Left forelimb (tissue), 1 donor: ENCODE measurements at places on chromosomes 1 and 21.
A peak's percentile ranks its signal among the peaks of the same experiment; 100 is the strongest.

DNA sequence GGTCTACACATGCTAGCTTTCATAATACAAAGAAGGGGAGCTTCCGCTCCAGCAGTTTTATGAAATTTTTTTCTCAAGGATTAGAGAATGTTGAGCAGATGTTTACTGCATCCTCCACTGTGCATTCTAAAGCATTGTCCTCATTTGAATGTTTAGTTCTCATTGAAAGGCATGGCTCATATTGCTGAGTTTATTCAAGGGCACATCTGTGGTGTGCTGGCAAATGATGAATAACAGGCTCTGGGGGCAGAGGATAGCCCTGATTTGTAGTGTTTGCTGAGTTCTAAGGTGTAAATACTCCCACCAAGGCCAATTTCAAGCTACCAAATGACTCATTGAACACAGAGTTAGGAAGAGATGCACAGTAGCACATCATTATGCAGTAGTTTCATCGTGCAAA is 303.2 kb upstream of the FAM78B start:
- DNase-seq = no peak

DNA sequence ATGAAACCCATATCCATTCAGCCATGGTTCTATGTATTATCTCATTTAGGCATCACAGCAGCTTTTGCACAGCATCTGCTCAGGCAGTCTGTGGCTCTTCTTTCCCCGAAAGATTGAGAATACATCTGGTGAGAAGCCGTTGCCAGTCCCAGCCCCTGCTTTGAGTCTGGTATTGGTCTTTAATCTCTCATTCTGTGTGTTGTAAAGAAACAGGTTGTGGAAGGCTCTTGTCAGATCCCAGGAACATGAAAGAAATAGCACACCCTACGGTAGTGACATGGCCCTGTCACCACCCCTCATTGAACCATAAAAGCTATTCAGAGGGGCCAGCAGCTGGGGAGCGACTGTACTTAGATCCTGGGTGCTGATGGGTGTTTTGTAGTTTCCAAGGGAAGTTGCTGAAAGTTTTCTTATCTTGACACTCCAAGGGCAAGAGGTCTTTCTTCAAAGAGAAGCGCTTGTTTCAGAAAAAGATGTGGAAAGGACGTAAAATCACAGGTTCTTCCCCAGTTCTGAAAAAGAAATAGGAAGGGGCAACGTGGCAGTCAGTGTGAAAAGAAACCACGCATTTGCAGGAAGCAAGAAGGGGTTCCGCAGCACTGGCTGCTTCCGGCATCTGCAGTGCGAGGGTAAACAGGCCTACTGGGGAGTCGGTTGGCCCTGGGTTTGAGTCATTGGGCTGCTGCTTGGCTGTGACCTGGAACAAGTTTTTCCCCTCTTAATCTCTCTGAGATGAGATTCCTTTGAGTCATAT is 145.0 kb downstream of the DHRS3 start:
- DNase-seq = peak; percentile 59

- DNase-seq = no peak
Observed at GRCh38 chr21:16108561-16109075, 378.8 kb downstream of the USP25 start.

DNA sequence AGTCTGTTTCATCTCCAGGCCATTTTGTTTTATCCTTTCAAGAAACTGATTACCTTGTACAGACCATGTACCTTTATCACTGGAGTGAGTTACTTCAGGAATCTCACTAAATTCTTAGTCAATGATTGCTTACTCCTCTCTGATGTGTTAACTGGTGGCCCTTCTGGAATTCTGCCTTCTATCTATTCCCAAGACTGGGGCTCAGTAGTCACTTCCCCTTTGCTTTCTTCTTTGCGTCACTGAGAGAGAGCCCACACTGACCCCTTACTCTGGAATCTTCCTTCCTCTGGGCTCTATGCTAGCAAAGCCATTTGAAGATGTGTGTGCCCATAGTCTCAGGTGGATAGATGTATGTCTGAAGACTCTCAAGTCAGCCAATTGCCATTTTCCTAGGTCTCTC is 34.6 kb downstream of the XCL2 start:
- no peak for DNase-seq

- DNase-seq = peak; percentile 55
Observed at GRCh38 chr1:117562581-117563491, 43.0 kb upstream of the TENT5C start.

- DNase-seq = no peak
Observed at GRCh38 chr1:222283147-222283768, 264.6 kb downstream of the HHIPL2 start.

DNA sequence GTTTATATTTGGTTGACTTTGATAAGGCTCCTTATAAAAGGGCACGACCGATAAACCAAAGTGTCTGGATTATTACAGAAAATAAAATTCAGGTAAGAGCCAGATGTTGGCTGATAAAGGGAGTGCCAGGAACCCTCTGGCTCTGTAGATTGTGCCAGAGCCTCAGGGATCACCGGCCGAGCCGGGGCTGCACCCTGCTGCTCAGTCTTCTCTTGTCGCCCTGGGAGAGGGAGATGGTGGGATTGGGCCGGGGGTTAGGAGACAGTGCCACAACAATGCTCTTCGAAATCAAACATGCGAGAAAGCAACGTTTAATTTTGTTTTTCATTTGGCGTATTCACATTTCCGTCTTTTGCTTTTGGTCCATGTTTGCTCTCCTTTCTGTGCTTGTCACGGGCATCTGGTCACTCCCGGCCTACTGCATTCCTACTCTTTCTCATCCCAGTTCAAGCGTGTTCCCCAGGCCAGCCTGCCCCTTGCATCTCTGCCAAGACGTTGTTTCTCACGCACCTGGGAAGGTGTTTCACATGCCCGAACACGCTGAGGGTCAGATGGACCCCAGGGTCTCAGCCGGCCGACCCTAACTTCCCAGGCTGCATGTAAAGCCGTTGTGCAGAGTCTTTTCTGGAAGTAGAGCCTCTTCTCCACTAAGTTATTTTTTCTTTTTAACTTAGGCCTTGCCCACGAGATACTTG is 18.8 kb upstream of the C2CD2 start:
- DNase-seq = no peak

GRCh38 chr1:5597171-5597850 is 394.9 kb downstream of the NPHP4 start:
- DNase-seq = no peak

DNA sequence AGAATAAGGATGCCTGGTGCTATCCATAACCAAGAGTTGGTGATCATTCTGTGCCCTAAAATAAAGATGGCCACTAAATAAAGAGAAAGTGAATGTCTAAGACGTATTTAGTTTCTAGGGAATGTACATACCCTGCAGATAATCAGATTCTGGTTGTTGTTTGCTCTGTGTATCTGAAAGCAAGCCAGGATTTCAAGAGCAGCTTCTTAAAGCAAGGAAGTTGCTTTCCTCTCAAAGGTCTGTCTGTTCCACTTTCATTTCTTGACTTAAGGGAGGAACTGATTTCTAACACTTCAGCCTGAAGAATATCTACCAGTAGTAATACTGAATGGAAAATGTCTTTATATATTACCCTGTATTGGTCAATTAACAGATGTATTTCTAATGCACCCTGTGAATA is 88.8 kb downstream of the KIF1B start:
- DNase-seq = no peak

- no peak for DNase-seq
Observed at GRCh38 chr1:41488040-41488951, 3.8 kb upstream of the EDN2 start.

GRCh38 chr1:205068457-205069040 is 15.7 kb downstream of the TMEM81 start:
- DNase-seq = peak; percentile 20

- DNase-seq = no peak
Observed at GRCh38 chr1:209577346-209577745, 6.2 kb upstream of the CAMK1G start.

DNA sequence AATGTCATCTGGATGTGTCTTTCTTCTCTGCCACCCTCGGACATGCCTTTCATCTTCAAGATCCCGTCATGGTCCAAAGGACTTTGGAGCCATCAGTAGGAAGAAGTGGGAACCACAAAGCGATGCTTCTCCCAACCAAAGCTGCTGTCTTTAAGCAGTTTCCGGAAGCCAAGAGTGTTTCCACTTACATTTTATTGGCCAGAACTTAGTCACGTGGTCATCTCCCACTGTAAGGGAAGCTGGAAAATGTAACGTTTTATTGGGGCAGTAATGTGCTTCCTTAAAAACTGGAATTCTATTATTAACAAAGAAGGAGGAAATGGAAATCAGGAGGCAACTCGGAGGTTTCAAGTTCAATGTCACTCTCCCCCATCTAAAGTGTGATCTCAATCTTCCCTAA is 170.8 kb downstream of the ATG4C start:
- DNase-seq = no peak
